ENCODE measurements at places on chromosomes 16 and 17.

- DNase-seq = no peak
Observed at GRCh38 chr16:72198021-72198711, 26.2 kb upstream of the PMFBP1 start.

GRCh38 chr16:87424266-87424665 lies 32.1 kb downstream of the MAP1LC3B start:
- no peak for DNase-seq

- no peak for DNase-seq
Observed at GRCh38 chr16:73616166-73616753, 568.3 kb upstream of the ZFHX3 start.

DNA sequence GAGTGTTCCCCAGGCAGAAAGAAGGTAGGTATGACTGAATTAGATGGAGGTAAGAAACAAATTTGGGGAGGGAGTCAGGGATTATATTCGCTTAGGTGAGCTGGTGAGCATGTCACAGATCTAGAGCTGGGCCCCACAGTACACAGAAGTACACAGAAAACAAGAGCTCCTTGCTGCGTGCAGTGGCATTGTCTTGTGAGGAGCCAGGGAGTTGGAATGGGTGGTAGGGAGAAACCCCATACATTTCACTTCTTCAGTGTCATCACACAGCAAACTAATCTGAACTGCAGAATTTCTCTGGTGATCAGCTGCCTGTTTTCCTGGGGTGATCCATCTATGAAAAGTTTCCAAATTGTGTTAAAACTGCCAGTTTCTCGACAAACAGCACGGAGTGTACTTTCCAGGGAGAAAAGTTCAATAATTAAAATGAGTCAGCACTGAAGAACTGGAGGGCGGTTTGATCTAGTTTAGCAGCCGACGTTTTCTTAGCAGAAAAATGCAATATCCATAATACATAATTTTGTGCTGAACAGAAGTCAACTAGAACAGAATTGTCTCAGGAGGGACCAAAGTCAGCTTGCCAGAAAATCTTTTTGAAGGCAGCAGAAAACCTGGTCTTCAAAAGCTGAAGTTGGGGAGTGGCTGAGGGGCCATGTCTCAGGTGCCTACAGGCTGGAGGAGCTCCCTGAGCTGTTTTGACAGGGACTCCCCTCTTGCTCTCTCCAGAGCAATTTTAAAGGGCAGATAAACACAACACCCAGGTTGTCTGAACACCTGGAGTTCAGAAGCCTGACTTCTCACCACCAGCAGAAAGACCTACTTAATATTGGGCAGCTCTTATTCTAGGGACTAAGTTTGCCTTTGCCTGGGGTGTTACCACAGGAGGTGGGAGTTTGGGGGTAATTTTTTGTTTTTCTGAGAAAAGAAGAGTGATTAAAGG lies 448.6 kb downstream of the CA10 start:
- no peak for DNase-seq

DNA sequence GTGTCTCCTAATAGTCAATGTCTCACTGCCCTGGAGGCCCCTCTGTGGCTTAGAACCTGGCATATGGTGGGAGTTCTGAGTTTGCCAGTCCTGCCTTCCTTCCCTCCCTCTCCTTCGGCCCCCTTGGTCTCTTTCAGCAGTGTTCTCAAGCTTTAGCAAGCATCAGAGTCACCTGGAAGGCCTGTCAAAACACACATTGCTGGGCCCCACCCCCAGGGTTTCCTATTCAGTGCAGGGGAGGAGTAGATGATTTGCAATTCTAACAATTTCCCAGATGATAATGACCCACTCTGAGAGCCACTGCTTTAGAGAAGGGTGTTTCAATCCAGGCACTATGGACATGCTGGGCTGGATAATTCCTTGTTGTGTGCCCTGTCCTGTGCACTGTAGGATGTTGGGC lies 26.4 kb upstream of the TMEM220 start:
- no peak for DNase-seq

GRCh38 chr17:6525141-6525540 lies 31.2 kb downstream of the PITPNM3 start:
- DNase-seq = no peak

DNA sequence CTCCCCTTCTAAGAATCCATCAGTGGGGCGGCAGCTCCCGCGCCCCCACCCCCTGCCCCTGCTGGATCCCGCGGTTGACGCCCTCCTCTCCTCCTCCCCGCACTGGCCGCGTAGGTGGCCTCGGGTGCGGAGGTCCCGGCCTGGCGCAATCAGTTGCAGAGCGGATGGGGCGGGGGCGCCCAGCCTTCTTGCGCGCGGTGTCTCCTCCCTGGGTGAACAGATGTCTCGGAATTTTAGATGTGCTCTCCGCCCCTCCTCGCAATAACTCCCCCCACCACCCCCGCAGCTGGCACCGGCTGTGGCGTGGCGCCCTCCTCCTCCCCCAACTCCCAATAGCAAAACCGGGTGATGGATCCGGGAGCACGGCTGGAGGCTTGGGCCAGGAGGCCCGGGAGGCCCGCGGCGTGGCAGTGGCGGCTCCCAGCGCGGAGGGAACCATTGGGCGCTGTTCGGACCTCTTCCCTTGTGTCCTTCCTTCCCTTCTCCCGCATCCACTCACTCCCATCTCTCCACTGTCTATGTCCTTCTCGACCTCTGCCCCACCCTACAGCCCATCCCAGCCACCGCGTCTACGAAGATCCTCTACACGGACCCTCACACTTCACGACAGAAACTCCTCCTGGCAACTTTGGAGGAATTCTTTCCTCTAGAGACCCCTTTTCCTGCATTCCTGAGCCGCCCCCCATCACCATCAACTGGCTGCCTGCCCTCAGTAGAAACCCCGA lies 11.0 kb downstream of the NEUROD2 start:
- no peak for DNase-seq

DNA sequence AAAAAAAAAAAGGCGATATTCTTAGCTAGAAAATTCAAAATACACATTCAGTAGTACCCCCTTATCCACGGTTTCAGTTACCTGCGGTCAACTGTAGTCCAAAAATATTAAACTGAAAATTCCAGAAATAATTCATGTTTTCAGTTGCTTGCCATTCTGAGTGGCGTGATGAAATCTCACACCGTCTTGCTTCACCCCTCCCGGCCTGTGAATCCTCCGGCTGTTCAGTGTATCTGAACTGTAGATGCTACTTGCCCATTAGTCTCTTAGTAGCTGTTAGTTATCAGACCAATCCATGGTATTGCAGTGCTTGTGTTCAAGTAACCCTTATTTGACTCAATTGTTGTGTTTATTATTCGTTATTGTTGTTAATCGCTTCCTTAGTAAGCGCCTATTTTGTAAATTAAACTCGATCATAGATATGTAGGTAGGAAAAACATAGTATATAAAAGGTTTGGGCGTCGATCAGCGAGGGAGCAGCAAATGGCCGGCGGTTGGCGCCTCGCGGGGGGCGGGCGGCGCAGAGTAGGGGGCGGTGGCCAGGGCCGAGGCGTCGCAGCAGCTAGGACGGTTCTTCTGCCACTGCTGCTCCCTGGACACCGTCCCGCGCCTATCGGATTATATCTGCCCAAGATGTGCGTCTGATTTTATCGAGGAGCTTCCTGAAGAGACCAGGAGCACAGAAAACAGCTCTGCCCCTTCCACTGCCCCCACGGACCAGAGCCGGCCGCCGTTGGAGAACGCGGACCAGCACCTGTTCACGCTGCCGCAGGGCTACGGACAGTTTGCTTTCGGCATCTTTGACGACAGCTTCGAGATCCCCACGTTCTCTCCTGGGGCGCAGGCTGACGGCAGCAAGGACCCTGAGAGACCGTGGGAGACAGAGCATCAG lies 39.8 kb upstream of the AKAP1 start:
- peak; percentile 31 for DNase-seq

- DNase-seq = no peak
Observed at GRCh38 chr17:49548506-49549310, 27.0 kb upstream of the NXPH3 start.

GRCh38 chr17:42042598-42043319 lies 7.6 kb downstream of the C17orf113 start:
- DNase-seq = no peak

DNA sequence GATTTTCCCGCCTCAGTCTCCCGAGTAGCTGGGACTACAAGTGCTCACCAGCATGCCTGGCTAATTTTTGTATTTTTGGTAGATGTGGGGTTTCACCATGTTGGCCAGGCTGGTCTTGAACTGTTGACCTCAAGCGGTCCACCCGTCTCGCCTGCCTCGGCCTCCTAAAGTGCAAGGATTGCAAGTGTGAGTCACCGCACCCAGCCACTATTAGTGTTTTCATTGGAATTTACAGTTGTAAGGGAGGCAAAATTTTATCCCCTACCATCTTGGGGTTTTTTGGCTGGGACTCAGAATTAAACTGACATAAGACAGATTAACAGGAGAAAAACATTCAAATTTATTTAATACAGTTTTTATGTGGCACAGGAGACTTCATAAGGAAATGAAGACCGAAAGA lies 12.3 kb upstream of the MYCBPAP start:
- DNase-seq = no peak

DNA sequence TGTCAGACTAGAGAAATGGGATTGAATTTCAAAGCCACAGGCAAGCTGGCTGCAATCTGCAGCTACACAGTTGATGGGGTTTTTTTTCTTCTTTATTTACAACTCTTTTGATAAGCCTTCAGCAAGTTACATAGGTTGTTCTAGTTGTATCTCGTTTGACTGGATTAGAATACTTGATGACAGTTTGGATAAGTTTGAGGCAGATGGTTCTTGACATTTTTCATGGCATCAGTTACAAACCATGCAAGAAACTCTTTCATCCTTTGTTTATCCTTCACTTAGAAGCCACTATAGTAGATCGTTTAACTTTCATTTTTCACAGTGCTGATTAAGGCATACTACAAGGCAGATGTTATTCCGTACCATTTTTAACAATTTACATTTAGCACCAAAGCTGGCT lies 238.9 kb downstream of the TOX3 start:
- DNase-seq = no peak

GRCh38 chr16:2228161-2228824 lies 4.9 kb downstream of the E4F1 start:
- DNase-seq = no peak

DNA sequence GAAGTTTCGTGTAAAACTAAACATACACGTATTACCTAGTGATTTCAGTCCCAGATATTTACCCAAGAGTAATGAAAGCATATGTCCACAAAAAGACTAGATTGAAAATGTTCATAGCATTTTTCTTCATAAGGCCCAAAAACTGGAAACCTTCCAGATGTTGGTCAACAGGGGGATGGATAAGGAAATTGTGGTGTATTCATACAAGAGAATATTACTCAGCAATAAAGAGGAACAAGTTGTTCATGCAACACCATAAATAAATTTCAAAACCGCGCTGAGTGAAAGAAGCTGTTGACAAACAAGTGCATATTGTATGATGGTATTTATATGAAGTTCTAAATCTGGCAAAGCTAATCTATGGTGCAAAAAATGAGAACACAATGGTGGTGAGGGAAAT lies 54.1 kb upstream of the NFAT5 start:
- no peak for DNase-seq

GRCh38 chr17:19857640-19858039 lies 10.1 kb downstream of the ULK2 start:
- DNase-seq = no peak

DNA sequence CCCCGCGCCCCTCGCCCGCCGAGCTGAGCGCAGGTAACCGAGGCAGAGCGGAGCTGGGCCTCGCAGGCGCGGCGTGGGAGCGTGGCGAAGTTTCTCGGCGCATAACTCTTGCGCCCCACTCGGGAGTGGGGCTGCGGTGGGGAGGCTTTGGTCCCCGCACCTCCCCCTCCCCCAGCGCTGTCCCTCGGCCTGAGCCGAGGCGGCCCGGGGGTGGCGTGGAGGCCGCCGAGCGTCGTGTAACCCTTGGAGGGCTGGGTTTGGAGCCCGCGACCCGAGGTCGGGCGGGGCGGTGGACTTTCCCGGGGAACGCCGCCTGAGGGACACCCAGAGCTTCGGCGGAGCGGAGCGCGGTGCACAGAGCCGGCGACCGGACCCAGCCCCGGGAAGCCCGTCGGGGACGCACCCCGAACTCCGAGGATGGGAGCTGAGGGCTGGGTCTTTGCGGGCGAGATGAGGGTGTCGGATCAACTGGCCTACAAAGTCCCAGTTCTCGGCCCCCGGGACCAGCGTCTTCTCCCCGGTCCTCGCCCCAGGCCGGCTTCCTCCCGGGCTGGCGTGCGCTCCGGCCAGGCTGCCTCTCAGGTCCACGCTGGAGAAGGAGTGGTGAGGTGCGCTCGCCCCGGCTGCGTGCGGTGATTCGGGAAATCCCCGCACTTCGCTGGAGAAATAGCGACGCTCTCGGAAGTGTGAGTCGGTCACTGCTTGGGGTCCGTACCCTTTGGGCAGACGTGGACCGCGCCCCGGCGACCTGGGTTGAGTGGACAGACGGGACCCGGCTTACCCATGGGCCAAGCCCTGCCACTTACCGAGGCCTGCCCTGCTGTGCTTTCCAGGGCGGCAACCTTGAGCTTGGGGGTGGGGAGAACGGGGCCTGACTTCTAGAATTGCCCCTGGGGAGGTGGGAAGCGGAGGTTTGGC lies 168.4 kb downstream of the RAB11FIP4 start:
- no peak for DNase-seq

DNA sequence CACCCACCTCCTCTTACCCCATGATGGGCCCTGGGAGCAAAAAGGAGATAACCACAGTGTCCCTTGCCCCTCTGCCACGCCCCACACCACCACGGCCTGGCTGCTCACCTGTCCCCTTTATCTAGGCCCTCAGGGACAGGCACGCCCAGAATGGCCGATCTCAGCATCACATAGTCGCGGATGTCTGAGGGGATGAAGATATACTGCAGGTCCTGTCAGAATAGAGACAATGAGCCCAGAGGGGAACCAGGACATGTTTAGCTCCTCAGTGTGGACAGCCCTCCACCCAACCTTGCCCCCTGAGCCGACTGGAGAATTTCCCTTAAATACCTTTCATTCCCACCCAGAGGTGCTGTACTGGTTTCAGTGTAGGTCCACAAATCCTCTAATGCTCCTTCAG lies 15.2 kb downstream of the ST6GALNAC2 start:
- DNase-seq = no peak

GRCh38 chr16:6611535-6611934 lies 721.1 kb upstream of the RBFOX1 start:
- no peak for DNase-seq

GRCh38 chr16:85994492-85995490 lies 95.8 kb downstream of the IRF8 start:
- DNase-seq = no peak

DNA sequence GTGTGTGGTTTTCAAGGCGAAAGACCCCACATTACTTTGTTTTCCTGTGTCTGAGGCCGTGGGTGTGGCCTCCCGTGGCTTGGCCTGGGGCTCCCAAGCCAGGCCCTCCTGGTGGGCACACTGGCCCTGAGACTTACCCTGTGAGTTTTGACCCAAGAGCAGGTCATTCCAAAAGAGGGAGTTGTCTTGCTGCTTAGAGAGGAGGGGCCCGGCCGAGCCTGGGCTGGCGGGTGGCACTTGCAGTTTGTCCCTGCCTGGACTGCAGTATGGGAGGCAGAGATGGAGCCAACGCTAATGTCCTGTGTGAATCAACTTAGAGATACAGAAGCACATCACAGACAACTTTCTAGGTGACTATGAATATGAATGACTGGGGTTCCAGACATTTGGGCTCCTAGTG lies 22.7 kb downstream of the PLEKHG4 start:
- no peak for DNase-seq

DNA sequence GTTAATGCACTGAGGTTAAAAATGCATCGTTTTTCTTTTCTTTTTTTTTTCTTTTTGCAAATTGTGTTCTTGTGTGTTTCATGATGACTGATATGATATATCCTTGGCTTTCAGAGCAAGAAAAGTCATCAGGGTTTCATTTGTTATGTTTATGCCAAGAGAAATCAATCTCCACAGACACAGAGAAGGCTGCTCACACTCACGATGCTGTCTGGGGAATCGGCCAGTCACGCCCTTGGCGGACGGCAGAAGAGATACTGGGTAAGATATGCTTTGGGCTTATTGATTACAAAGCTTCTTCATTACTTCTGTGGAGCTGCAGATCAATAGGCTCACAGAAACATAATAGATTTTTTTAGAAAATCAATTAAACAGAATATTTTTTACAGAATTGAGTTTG lies 42.2 kb upstream of the TNRC6C start:
- DNase-seq = no peak
